A549 treated with AZD2906 at 1 μM for 4 hours (cell line): ENCODE measurements at places on chromosomes 11 and 22. TPM values are rescaled to one million over a fixed set of nuclear protein-coding genes. Genes with fewer than 3 reads are reported as not detected.

Gene PYGM
- total RNA-seq: 0.23 to 0.52 TPM (median 0.27 TPM) in 5 replicates

Gene HEPN1
- not detected in 5 replicates for total RNA-seq

Gene OR10W1
- total RNA-seq: not detected in 5 replicates

Gene BEST1
- 2.0 to 4.6 TPM (median 3.9 TPM) in 5 replicates for total RNA-seq

Gene OR10D3
- total RNA-seq: not detected in 5 replicates

Gene MFNG
- 0.70 to 1.7 TPM (median 1.4 TPM) in 5 replicates for total RNA-seq

Gene CD3E
- not detected in 5 replicates for total RNA-seq

Gene TRIM49
- 0.03 to 0.15 TPM (median 0.08 TPM) in 4 of 5 replicates, not detected in the other for total RNA-seq

Gene OR52B4
- total RNA-seq: not detected in 5 replicates

Gene CTSD
- total RNA-seq: 397 to 634 TPM (median 550 TPM) in 5 replicates

Gene OR4C16
- total RNA-seq: not detected in 5 replicates

Gene LARGE2
- total RNA-seq: 1.6 to 3.1 TPM (median 2.6 TPM) in 5 replicates

Gene SCN3B
- total RNA-seq: 0.08 to 0.17 TPM (median 0.11 TPM) in 5 replicates

Gene GGT5
- 4.3 to 5.1 TPM (median 4.6 TPM) in 5 replicates for total RNA-seq

Gene MED15
- 59.5 to 68.9 TPM (median 64.5 TPM) in 5 replicates for total RNA-seq

Gene MOB2
- total RNA-seq: 36.2 to 47.8 TPM (median 44.1 TPM) in 5 replicates

Gene ABCG4
- 0.27 to 0.52 TPM (median 0.33 TPM) in 5 replicates for total RNA-seq

Gene CCDC116
- total RNA-seq: 0.06 to 0.07 TPM (median 0.07 TPM) in 3 of 5 replicates, not detected in the others
